ENCODE measurements at places on chromosomes 5 and 9.

DNA sequence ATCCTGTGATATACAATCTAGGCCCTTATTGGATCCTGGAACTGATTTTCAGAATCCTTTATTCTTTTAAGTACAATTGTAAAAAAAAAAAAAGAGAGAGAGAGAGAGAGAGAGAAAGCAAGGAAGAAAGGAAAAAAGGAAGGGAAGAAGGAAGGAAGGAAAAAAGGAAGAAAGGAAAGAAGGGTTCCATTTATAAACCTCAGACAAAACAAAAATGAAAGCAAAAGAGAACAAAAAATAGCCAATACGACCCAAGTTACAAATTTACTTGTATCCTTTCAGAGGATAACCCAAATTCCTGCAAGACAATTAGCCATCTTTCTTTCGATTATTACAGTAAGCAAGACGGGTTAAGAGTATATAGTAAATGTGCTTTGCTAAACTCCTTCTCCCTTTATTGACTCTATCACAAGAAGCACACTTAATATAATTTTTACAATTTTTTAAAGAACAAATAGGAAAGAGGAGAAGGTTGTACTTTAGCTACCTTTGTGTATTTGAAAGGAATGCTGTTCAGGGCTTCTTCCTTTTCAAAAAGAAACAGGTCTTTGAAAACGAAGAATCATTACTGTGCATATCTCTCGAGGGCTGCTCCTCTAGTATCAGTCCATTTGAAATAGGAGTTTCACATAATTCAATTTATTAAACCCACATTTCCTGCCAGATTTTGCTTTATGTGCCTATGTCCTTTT, 543.3 kb downstream of the RAB3C start:
- DNase-seq = no peak

- DNase-seq = no peak
Observed at GRCh38 chr9:94082956-94083355, 1.3 kb upstream of the PTPDC1 start.

DNA sequence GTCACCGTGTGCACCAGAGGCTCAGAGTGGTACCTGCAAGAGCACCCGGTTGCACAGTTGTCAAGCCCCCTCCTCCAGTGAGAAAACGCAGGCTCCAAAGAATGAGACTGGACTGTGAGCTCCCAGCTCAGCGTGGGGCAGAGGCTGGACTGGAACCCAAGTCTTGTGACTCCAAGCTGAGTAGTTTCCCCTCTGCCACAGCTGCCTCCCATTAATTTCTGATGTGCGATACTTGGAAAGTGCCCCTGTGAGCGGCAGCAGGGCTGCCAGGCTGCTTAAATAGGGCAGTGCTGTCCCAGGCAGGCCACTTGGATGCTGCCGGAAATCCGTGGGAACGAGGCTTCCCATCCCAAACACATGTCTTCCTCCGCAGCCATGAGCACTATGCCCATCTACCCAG, 62.2 kb upstream of the ANGPTL2 start:
- DNase-seq = no peak

- no peak for DNase-seq
Observed at GRCh38 chr5:141635646-141636045, 1.0 kb downstream of the HDAC3 start.

DNA sequence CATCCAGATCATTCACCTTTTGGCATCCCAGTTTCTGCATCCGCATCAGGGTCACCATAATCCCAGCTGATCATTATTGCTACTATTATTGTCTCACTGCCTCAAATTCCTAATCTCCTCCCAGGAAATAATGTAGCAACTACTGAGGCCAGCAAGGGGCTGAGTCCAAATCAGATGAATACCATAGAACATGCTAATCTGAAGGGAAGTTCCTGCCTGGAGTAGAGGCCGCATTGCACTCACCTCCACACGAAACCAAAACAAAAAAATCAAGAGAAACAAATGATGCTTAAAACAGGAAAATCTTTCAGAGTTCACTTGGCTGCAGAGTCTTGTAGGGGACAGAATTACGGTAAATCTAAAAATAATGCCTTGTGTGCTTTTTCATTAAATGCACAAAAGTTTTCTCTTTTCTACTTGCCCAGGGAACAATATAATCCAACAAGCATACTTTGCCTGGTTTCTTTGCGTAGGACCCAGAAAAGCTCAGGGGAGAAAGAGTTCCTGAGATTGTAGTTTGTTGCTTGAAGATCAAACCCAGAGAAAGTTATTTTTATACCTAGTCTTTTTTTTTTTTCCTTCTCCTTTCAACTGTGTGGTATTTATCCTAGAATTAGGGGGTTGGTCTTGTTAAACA, 87.7 kb upstream of the KLF4 start:
- DNase-seq = no peak

DNA sequence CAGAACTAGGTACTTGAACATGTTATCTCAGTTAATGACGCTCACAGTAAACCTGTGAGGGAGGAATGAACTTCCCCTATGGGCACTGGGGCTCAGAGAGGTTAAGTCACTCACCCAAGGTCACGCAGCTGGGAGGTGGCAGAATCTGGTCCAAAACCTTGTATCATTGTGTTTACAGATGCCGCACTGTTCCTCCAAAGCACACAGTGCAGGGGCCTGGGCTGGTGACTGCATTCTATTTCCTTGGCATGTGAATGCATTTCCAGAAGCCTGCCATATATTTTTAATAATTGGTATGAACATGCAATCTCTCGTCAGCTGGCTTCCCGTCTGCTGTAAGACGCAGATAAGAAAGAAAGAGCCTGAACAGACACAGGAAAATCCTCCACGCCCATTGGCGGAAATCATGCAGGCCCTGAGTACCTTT, 77.0 kb upstream of the TBC1D2 start:
- DNase-seq = no peak

GRCh38 chr9:133341369-133342068, 5.5 kb upstream of the SURF6 start:
- DNase-seq = no peak

DNA sequence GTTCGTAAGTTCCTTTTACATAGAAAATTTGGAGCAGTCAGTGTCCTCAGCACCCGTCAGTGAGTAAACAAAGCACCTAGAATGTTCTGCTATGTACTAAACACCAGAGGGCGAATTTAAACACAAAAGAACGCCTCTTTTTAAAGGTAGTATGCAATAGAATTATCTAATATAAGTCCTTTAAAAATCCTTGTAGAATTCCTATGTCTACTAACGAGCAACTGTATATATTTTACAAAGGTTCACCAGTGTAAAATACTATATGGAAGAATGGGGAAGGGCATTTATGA, 499 bp upstream of the TMEM232 start:
- no peak for DNase-seq

GRCh38 chr9:115170358-115171073, 52.6 kb upstream of the TNC start:
- DNase-seq = no peak

- DNase-seq = no peak
Observed at GRCh38 chr9:97666907-97667686, 30.0 kb downstream of the XPA start.

GRCh38 chr5:14410394-14411201, 171.0 kb upstream of the OTULINL start:
- DNase-seq = no peak

GRCh38 chr9:108225149-108225800, 630.5 kb downstream of the ACTL7B start:
- DNase-seq = no peak

DNA sequence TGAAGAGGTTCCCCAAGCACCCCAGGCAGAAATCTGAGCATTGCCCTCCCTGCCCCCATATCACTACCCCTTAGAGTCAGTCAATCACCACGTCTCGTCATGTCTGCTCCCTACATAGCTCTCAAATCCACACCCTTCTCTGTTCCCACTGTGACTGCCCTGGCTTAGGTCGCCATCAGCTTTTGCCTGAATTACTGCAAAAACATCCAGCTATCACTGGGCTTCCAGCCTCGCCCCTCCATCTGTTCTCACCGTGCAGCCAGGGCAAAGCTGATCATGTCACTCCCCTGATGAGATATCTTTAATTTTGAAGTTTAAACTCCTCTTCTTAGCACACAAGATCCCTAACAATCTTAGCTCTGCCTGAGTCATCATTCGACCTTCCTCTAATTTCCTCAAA, 89.6 kb upstream of the TBC1D2 start:
- no peak for DNase-seq

DNA sequence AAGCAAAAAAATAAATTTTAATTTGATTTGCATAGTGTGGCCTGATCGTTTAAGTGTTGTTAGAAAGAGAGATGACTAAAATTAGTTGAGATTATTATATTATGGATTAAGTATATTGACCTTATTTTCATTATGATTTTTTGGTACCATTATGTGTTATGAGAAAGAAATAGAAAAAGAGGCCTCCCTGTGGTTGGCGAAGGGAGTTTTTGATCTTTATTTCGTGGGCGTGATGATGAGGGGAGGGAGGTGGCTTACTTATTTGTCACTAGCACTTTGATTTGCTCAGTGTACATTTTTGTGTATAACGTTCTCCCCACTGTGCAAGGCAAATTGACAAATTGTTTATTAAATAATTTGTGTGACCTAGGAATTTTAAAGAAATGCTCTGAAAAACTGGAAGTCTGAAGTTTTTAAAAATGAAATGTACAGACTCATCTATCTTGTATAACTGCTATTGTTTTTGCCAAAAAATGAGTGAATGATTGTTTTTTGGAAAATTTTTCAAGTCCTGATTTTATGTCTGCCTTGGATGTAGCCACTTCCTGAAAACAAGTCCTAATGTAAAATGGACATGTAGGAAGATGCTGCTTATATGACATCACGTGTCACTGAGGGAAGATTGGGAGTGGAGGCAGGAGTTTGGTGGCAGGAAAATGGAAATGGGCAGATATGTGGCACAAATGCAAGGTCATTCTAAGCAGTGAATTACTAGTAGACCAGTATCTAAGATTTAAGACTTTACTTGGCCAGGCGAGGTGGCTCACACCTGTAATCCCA, 3.0 kb downstream of the DAPK1 start:
- no peak for DNase-seq

GRCh38 chr5:123790226-123790625, 278.2 kb downstream of the CSNK1G3 start:
- DNase-seq = no peak

DNA sequence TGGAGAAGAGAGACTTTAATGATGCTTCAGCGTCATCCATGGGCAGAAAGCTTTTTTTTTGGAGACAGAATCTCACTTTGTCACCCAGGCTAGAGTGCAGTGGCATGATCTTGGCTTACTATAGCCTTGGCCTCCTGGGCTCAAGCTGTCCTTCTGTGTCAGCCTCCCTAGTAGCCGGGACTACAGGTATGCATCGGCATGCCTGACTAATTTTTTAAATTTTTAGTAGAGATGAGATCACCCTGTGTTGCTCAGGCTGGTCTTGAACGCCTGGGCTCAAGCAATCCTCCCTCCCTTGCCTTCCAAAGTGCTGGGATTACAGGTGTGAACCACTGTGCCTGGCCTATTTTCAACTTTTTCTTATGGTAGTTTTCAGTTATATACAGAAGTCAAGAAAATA, 23.2 kb downstream of the SPIN1 start:
- DNase-seq = no peak

DNA sequence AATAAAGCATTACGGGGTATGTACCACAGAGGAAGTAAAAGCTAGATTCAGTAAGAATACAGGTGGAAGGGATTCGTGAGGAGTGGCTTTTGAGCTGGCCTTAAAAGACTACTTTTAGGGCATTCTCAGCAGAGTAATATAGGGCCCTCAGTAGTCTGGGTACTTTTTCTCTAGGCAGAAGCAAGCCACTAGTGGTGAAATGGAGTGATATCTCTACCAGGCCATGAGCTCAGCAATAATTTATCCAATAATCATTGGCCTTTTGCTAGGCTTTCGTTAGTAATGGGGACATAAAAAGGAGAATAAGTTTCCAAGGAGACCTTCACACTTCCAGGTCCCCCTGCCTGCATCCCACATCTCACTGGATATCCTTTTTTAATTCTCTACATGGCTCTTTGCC, 1.7 kb downstream of the POLR3G start:
- no peak for DNase-seq

DNA sequence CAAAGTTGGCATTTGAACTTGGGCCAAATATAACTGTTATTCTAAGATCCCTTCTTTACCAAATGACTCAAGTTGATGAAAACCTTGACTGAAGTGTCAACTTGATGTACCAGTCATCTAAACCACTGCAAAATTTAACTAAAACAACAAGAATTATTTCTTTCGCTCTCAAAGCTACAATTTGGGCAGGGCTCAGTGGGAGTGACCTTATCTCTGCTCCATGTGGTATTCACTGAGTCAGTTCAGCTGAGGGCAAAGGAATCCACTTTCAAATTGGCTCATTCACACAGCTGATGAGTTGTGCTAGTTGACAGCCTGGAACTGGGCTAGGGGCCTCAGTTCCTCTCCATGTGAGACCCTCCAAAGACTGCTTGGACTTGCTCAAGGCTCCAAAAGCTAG, 166.3 kb downstream of the RORB start:
- no peak for DNase-seq

DNA sequence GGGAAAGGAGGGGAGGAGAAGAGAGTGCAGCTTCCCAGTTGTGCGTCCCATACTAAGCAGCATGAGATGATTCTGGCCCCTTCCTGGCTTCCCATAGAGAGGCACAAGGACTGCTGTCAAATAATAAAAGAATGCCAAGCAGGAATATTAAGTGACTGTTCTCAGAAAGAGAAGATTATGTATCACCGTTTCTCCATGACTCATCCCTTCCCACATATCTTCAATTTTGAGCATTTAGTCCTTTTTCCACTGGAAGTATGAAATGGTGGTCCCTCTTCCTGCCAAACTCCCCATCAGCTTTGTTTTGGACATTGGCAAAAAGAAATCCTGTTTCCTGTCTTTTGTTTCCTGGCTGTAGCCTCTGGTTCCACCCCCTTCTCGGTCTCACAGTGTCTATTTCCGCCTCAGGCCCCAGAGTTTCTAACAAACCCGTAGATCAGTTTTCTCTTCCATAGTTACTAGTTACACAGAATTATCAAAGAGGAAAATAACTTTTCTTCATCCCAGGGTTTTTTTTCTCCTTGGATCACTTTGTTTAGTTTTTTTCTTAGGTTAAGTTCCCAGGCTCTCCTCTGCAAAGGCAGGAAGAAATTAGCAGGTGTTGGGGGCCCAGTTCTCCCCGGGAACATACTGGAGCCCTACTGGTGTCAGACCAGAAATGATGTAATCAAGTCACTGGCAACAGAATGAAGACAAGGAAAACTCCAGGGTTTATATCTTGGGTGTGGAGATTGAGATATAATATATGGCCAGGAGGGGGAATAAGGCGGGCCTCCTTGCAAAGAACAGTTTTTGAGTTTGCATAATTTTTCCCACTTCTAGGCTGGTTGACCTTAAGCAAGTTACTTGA, 26.4 kb upstream of the ARHGAP26 start:
- DNase-seq = no peak

DNA sequence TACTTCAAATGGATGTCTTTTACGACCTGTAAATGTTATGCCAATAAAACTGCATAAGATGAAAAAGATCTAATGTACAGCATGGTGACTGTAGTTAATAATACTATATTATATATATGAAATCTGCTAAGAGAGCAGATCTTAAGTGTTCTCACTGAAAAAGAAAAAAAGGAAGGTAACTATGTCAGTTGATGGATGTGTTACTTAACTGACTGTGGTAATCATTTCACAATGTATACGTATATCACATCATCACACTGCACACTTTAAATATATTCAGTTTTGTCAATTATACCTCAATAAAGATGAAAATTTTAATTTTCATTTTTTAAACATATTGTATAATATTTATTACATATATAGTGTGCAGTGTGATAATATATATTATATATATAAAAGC, 31.9 kb downstream of the THBS4 start:
- no peak for DNase-seq

GRCh38 chr5:140038373-140038957, 4.6 kb downstream of the NRG2 start:
- DNase-seq = no peak

- no peak for DNase-seq
Observed at GRCh38 chr5:34687269-34688011, 31.3 kb downstream of the RAI14 start.

- no peak for DNase-seq
Observed at GRCh38 chr5:95216136-95216955, 68.5 kb downstream of the MCTP1 start.
